Naive thymus-derived CD8-positive, alpha-beta T cell (primary cell): ENCODE measurements at places on chromosomes 3 and 15. TPM values are rescaled to one million over a fixed set of nuclear protein-coding genes. Genes with fewer than 3 reads are reported as not detected.

DNA sequence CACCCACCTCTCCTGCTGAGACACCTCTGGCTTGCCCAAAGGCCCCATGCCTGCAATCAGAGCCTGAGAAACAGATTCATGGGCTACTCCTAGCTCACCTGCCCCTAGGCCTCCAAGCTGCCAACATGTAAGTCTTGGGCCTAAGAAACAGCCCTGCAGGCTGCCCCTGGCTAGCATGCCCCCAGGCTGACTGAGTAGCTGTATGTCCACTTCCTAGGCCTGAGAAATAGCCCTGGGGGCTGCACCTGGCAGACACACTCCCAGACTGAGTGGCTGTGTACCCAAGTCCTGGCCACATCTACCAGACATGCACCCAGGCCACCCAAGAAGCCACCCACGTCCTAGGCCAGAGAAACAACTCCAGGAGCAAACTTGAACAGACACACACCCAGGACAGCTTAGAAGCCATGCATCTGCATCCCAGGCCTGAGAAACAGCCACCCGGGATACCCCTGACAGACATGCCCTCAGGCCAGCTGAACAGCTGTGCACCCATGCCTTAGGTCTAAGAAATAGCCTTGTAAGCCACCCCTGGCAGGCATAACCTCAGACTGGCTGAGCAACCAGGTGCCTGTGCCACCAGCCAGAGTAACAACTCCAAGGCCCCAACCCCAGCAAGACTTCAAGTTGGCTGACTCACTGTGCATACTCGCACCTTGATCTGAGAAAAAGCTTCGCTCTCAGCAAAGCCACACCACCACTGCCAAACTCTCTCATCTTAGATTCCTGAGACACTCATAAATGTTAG lies 12.0 kb upstream of the NRG4 start:
- H3K4me3 ChIP-seq = no peak overlapping the region
- DNase-seq = no peak
- no peak overlapping the region for H3K27ac ChIP-seq
- H3K27me3 ChIP-seq = peaks cover 21% of the 10 kb centered on the region
- H3K36me3 ChIP-seq = peaks cover 15% of the 10 kb centered on the region

DNA sequence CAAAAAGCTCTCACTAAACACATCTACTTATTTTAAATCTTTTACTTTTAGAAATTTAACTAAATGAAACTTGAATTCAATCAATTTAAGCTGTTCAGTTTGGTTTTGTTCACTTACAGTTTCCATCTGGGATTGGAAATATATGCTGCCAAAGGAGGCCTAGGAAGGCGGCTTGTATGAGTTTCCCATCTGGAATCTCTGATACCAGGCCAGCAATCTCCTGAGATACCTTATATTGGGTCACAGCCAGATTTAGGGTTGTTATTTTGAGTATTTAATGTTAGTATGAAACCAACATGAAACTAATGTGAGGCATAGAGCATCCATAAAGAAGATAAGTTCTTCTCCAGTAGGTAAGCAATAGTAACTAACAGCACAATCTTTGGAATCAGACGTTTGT lies 94.6 kb downstream of the GMNC start:
- no peaks in the 10 kb centered on the region for H3K4me1 ChIP-seq
- H3K27ac ChIP-seq = no peak overlapping the region
- DNase-seq = no peak
- H3K36me3 ChIP-seq = no peaks in the 10 kb centered on the region
- peaks cover 3% of the 10 kb centered on the region for H3K27me3 ChIP-seq
- no peak overlapping the region for H3K4me3 ChIP-seq

GRCh38 chr3:12839156-12839946 lies 2.0 kb downstream of the RPL32 start:
- H3K4me1 ChIP-seq = peaks cover 47% of the 10 kb centered on the region
- peak overlapping the region; percentile 99 for H3K27ac ChIP-seq
- DNase-seq = no peak
- H3K27me3 ChIP-seq = no peaks in the 10 kb centered on the region

- no peak for DNase-seq
- H3K27ac ChIP-seq = no peak overlapping the region
- H3K4me1 ChIP-seq = no peaks in the 10 kb centered on the region
These were observed 426.5 kb upstream of the RASGRP1 start for GRCh38 chr15:38991126-38991525.

- H3K27ac ChIP-seq = no peak overlapping the region
- H3K4me1 ChIP-seq = no peaks in the 10 kb centered on the region
- peaks cover 10% of the 10 kb centered on the region for H3K27me3 ChIP-seq
- no peak overlapping the region for H3K4me3 ChIP-seq
- DNase-seq = no peak
These were observed 137.8 kb downstream of the RORA start for GRCh38 chr15:61091289-61091616.

GRCh38 chr3:9795207-9795606 lies 2.3 kb downstream of the ARPC4 start:
- peak overlapping the region; percentile 97 for H3K27ac ChIP-seq
- no peak for DNase-seq
- peak overlapping the region; percentile 72 for H3K4me3 ChIP-seq

GRCh38 chr3:13053420-13053819 lies 19.8 kb downstream of the IQSEC1 start:
- peaks cover 3% of the 10 kb centered on the region for H3K27me3 ChIP-seq
- DNase-seq = no peak
- no peaks in the 10 kb centered on the region for H3K36me3 ChIP-seq
- no peak overlapping the region for H3K4me3 ChIP-seq
- peaks cover 16% of the 10 kb centered on the region for H3K4me1 ChIP-seq

DNA sequence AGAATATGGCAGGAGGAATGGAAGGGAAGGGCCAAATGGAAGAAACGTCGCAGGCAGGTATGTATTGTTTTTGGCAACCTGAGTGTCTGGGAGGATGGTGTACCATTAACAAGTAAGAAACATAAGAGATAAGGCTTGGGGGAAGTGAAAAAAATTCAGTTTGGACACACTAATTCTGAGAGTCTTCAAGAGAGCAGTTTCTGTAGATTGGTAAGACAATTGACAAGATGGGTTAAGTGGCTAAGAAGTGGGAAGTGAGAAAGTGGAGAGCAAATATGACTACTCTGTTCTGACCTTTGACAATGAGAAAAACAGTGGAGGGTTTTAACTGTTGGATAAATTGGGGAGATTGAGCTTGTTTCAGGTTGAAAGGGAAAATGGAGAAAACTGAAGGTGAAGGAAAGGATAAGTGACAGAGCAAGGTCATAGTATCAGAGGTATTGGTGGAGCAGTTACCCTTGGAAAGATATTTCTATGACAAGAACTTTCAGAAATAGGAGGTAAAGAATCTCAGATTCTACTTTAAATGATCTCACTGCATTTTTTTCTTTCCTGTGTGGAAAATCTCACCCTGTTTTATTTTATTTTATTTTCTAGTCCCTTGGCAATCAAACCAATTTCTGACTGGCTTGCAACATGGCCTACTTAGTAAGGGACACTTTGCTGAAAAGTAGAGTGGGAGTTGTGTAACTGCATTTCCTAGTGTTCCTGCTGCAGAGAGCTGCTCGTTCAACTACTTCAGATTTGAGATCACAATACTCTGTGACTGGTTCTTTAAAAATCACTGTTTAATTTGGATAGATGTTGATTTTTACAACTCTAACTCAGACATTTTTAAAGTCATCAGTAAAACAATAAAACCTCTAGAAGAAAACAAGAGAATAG lies 23.1 kb upstream of the GABPB1 start:
- no peak for DNase-seq
- peaks cover 10% of the 10 kb centered on the region for H3K4me1 ChIP-seq
- no peak overlapping the region for H3K27ac ChIP-seq

GRCh38 chr3:100269001-100269400 lies 8.2 kb downstream of the TBC1D23 start:
- DNase-seq = no peak
- no peak overlapping the region for H3K27ac ChIP-seq
- peaks cover 27% of the 10 kb centered on the region for H3K4me1 ChIP-seq
- H3K4me3 ChIP-seq = no peak overlapping the region
- H3K27me3 ChIP-seq = no peaks in the 10 kb centered on the region
- no peaks in the 10 kb centered on the region for H3K36me3 ChIP-seq

- DNase-seq = no peak
- H3K27ac ChIP-seq = no peak overlapping the region
- H3K4me1 ChIP-seq = peaks cover 21% of the 10 kb centered on the region
- no peak overlapping the region for H3K4me3 ChIP-seq
- no peaks in the 10 kb centered on the region for H3K27me3 ChIP-seq
These were observed 46.7 kb downstream of the TMOD3 start for GRCh38 chr15:51876169-51876568.

- H3K27ac ChIP-seq = peak overlapping the region; percentile 62
- H3K4me1 ChIP-seq = peaks cover 19% of the 10 kb centered on the region
- peak; percentile 52 for DNase-seq
These were observed 31.2 kb upstream of the TNIK start for GRCh38 chr3:171491361-171491760.

DNA sequence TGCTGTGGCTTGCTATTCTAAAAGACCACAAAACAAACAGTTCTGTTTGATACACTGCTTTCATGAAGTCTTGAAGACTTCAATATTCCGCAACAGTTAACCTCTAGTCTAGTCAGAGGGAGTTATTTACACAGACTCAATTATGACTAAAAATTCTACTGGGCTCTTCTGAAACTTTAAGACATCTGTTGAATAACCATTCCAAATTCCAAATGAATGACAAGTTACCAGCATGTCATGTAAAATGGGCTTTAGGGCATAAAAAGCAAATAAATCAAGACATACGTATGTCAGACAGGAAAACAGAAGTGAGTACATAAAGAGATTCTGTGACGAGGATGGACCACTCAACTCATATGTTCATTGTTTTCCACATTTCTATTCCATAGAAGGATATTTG lies 93.9 kb downstream of the PLOD2 start:
- no peak overlapping the region for H3K4me3 ChIP-seq
- H3K36me3 ChIP-seq = no peaks in the 10 kb centered on the region

DNA sequence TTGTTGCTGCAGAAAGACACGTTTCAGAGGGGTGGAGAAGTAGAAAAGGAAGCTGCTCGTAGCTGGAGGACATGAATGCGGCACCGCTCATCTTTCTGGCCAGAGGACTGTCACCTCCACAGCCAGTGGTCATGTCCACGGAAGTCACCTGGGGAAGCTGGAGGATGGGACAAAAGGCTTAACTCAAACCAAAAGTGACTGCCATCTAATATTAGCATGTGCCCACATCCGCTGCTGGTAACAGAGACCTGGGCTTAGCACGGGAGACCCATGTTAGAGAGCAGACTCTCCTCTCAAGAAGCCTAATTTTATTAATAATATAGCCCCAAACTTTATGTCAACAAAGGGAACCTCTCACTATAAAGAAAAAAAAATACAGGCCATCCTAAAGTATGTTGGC lies 5.9 kb downstream of the MEX3B start:
- DNase-seq = no peak
- no peak overlapping the region for H3K27ac ChIP-seq
- peaks cover under 1% of the 10 kb centered on the region for H3K4me1 ChIP-seq
- H3K27me3 ChIP-seq = no peaks in the 10 kb centered on the region
- H3K36me3 ChIP-seq = no peaks in the 10 kb centered on the region
- H3K4me3 ChIP-seq = no peak overlapping the region

- H3K4me1 ChIP-seq = no peaks in the 10 kb centered on the region
- no peak for DNase-seq
- H3K36me3 ChIP-seq = no peaks in the 10 kb centered on the region
- no peak overlapping the region for H3K27ac ChIP-seq
- H3K27me3 ChIP-seq = peaks cover 11% of the 10 kb centered on the region
- no peak overlapping the region for H3K4me3 ChIP-seq
These were observed 515.3 kb downstream of the SOX2 start for GRCh38 chr3:182226995-182227394.

DNA sequence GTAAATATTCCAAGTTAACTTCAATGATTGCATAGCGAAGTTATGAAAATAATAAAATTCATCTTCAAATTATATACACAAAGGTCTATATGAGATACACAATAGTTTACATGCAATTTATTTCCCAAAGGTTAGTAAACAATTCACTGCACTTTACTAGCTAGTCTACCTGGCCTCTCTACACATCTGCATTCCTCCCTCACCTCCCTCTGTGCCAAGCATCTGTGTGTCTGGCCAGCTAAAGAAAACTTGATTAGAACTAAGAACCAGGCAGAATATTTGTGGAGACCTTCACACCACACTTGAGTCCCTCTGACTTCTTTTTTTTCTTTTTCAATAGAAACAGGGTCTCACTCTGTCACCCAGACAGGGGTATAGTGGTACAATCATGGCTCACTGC lies 61.4 kb downstream of the LRRFIP2 start:
- no peak overlapping the region for H3K27ac ChIP-seq
- no peaks in the 10 kb centered on the region for H3K27me3 ChIP-seq
- no peak overlapping the region for H3K4me3 ChIP-seq

GRCh38 chr15:64985366-64986033 lies 4.2 kb downstream of the SPG21 start:
- DNase-seq = no peak
- no peaks in the 10 kb centered on the region for H3K27me3 ChIP-seq
- H3K27ac ChIP-seq = peak overlapping the region; percentile 70
- no peaks in the 10 kb centered on the region for H3K36me3 ChIP-seq

GRCh38 chr3:168288511-168289401 lies 193.0 kb upstream of the GOLIM4 start:
- no peaks in the 10 kb centered on the region for H3K27me3 ChIP-seq
- DNase-seq = no peak
- no peaks in the 10 kb centered on the region for H3K4me1 ChIP-seq
- H3K4me3 ChIP-seq = no peak overlapping the region
- H3K27ac ChIP-seq = no peak overlapping the region

DNA sequence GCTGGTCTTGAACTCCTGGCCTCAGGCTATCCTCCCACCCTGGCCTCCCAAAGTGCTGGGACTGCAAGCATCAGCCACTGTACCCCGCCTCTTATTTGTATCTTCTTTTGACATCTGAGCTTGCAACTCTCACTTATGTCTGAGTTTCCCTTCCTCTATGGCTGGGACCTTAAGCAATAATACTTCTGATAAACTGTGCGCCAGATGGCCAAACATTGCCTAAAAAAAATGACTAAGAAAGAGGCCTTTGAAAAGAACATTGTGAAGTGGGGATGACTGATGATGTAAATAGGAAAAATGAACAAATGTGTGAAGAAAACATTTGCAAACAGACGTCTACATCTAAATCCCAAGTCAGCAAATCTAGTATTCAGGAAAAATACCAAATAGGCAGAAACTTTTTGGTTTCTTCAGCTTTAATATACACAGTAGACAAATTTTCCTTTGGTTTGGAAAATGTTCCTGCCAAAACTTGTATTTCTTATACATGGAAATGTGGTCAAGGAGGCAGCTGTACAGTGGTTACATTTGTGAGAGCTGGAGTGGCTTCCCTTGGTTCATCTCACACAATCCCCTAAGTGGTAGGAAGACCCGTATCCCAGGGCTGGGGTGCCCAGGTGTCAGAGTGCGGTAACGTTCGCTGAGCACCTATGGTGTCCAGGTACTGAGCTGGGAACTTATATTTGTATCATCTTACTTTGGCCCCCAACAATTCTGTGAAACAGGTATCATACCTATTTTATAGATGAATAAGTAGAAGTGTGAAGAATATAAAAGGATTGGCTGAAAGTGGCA lies 11.6 kb upstream of the TFRC start:
- no peak overlapping the region for H3K27ac ChIP-seq
- no peak for DNase-seq
- no peak overlapping the region for H3K4me3 ChIP-seq
- no peaks in the 10 kb centered on the region for H3K36me3 ChIP-seq

The KIF7 gene
- 0.10 TPM for total RNA-seq

The MAGI1 gene
- not detected for total RNA-seq

The MYEF2 gene
- 24.5 TPM for total RNA-seq

The LMAN1L gene
- total RNA-seq = 0.57 TPM

The SLC27A2 gene
- total RNA-seq = 0.16 TPM

The GOLGA6D gene
- total RNA-seq = 0.16 TPM

The TUSC7 gene
- not detected for total RNA-seq

The FRMD5 gene
- total RNA-seq = 0.21 TPM
